ENCODE measurements at places on chromosomes 16 and 17.

DNA sequence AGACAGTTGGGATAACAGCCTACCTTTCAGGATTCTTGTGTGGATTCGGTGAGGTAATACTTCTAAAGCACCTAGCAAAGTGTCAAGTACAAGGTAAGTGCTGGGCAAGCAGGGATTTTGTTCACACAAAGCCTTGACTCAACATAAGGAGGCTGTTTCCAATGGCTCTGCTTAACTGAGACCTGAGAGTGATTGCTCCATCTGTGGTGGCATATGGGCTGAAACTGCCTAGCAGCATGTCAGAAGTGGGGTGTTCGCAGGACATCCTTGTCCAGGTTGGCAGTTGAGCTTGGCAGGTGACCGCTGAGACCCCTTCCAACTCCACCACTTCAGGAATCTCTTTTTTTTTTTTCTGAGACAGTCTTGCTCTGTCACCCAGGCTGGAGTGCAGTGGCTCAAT is 19.8 kb downstream of the IL4R start:
- DNase-seq: no peak

DNA sequence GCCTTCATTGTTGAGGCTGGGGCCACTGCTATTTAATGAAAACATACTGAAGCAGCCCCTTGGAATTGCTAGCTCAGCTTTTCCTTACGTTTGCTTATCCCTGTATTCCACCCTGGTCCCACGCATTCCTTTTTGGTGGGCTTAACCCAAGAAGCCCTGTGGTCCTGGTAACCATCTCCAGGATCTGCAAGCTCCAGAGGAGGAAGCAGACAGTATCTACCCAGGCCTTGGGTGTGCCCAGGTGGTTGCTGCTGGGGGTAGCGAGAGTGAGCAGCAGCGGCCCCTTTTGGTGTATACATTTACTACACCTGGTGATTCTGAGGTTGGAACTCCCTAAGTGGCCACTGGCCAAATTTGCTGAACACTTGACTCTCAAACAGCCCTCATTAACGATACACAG is 97.7 kb downstream of the CBLN1 start:
- DNase-seq: no peak

GRCh38 chr17:67449845-67450755 is 73.0 kb downstream of the PITPNC1 start:
- no peak for DNase-seq

DNA sequence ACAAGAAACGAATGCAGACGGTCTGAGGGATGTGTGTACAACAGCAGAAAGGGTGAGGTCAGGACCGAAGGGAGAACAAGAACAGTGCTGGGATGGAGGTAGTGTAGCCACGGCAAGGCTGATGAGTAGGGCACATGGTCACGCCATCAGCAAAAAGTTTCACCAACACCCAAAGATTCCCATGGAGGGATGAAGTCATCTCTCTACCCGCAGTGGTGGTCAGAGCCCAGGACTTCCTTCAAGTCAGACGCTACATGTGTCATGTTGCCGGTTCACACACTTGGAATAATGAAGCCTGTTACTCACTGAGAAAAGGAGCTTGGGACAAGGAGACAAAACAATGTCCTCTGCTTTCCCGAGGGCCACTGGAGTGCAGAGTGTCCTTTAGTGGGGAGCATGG is 79.7 kb downstream of the SALL1 start:
- no peak for DNase-seq

GRCh38 chr17:77721846-77722160 is 236.7 kb upstream of the TNRC6C start:
- DNase-seq: no peak

DNA sequence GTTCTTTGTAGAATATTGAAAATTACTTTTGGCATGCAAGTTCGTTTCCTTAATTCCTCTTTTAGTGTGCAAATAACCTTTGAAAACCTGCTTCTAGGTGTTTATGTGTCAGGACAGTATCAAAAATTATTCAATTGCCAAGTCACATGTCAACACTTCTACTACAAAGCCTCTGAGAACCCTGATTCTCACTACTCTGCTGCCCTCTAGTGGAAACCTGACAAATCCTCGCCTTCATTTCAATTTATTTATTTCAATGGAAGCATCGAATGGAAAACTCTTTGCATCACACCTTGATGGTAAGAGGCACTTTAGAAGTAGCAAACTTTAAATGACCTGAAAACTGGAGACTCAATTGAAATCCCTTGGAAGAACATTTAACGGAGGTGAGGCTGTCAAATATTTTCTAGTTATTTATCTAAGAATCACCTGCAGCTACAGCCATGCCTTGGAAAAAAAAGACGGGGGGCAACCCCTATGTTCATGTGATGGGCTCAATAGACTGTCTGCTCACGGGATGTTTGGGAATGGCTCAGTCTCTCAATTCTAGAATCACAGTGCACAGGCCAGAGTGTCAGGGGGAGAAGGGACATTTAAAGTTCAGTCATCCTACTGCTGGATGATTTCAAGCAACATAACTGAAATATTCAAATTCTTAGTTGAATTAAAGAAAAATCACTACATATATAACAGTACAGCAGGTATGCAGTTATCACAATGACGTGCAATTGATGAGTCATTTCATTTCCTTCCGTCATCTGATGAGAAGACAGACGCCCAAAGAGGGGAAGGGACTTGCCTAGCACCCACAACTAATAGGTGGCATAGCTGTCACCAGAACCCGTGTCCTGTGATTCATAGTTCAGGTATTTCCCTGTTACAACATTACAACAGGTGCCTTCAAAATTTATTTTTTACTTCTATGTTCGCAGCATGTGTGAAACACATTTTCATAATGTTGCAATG is 563.9 kb downstream of the TOX3 start:
- no peak for DNase-seq
